ENCODE measurements at places on chromosomes 3 and 15.

DNA sequence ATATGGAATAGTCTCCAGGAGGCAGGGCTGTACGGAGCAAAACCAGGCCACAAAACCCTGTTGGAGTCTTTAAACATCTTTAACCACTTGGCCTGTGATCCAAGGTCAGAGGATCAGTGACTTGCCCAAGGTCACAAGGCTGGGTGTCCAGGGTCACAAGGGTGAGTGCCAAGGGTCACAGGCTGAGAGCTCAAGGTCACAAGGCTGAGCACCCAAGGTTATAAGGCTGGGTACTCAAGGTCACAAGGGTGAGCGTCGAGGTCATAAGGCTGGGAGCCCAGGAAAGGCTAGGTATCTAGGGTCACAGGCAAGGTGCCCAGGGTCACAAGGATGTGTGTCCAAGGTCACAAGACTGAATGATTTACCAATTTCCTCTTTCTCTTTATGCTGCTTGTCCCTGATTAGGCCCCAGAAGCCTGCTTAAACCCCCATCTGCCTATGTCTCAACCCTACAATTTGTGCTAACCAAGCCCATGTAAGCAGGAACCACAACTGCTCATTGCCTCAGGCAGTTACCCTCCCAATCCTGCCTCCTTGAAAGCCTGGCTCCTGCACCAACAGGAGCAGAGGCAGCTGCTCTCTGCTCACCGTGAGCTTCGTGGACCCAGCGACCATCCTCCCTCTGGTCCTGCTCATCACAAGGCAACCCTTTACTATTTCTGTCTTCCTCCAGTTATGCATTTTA, 51.5 kb downstream of the MGLL start:
- no peak for DNase-seq

GRCh38 chr15:39792844-39793335, 10.2 kb upstream of the FSIP1 start:
- DNase-seq, result no peak

DNA sequence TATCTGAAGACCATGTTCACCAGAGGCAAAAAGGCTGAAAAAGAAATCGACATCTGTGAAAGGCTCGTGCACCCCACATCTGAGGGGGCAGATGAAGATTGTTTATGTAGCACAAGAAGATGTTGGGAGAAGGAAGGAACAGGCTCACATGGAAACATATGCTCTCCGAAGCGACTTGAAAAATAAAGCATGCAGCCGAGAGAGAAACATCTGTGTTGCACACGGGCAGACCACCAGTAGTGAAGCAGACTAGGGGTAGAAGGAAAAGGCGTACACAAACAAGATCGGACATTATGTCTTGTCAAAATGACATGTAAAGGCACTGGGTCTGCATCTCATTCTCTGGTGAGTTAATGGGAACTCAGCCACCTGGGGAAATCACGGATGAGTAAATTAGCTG, 356.5 kb downstream of the ZIC4 start:
- DNase-seq, result no peak

DNA sequence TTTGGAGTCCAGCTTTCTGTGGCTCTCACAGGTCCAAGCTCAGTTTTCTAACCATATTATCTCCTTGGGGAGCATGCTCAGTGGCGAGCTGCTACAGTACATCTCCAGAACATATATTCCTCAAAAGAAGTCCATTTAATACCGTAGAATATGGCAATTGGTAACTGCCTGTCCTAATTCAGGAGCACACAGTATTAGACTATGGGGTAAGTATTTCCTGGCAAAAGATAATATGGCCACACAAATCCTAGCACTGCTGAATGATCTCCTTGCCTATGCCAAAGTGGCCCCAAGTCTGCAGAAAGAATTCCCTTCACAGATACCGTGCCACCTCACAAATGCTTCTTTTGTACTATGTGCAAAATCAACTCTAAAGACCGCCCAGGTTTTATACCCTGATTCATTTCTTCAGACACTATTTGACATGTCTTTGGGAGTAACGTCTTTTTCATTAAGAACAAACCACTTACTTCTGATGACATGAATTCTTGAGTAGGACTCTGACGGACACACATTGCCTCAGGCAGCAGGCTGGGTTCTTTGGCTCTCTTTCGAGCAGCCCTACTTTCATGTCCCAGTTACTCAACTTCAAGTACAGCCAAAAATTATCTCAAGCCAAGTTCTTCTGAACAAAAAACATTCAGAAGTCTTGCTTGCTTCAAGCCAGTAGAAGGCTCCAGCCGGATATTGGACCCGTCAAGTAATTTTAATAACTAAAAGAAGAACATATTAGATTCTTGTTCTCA, 368.3 kb upstream of the DCBLD2 start:
- no peak for DNase-seq

DNA sequence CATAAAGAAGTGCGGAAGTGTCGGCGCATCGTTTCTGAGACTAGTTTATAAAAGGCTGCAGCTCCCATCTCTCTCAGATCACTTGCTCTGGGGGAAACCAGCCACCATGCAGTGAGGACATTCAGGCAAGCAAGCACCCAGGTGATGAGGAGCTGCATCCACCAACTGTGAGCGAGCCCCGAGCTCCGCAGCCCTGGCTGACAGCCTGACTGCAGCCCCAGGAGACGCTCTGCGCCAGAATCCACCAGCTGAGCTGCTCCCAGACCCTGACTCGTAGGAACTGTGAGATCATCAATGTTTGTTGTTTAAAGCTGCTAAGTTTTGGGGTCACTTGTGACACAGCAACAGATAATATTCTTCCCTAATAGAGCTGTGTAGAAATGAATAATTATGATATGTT, 5.0 kb upstream of the TM2D3 start:
- no peak for DNase-seq

GRCh38 chr3:194588236-194588635, 45.0 kb downstream of the TMEM44 start:
- no peak for DNase-seq

DNA sequence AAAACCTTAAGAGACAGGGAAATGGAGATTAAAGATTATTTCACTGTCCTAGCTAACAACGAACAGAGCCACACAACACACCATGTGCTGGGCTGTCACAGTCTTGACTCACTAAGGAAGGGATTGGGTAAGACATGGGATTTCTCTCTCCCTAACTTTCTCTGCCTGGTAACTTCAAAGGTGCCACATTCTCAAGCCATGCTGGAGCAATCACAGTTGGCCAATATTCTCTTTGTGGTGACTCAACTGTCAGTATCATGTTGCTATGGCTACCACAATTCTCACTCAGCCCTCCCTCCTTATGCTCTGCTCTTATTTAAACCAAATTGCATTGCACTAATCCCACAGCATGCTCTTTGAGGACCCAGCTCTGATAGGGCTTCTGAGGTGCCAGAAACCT, 74.0 kb downstream of the OXNAD1 start:
- DNase-seq, result no peak

DNA sequence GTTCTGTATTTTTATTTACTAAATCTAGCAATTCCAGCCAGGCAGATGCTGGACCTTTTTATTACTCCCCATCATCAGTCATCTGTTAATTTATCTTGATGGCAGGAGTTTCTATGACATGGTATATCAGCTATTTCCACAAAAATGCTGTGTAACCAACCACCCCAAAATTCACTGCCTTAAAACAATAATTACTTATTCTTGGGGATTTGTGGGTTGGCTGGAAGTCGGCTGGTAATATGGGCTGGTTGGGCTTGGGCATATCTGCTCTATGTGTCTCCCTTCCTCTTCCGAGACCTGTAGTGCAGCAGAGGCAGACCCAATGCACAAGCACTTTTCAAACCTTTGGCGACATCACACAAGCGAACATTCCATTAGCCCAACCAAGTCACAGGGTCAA, 92.1 kb upstream of the UBE2E1 start:
- no peak for DNase-seq

- no peak for DNase-seq
These were observed 301.3 kb downstream of the IL20RB start for GRCh38 chr3:137259089-137259488.

GRCh38 chr3:19945969-19946831, 697 bp upstream of the RAB5A start:
- no peak for DNase-seq

DNA sequence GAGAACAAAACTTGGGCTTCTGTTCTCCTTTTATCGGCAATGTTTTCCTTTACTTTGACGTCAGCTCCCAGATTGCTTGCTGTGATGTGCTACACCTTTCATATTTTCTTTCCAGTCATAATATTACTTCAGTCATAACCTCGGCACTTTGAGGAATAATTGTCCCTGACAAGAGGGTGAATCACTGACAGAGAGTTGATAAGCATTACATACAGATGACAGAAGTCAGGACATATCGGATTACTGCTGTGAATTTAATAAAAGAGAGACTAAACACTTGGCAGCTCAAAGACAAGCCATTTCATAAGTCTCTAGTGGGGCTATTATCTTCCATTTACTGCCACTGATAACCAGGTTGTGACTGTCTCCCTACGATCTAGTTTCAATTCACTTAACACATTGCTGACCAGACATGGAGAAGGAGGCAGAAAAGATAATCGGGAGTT, 362.1 kb upstream of the ARRDC4 start:
- DNase-seq, result no peak

GRCh38 chr15:44738340-44738984, 2.1 kb downstream of the TRIM69 start:
- DNase-seq, result no peak

- no peak for DNase-seq
These were observed 37.0 kb downstream of the CLDN18 start for GRCh38 chr3:138046955-138047354.

- no peak for DNase-seq
These were observed 10.3 kb downstream of the USF3 start for GRCh38 chr3:113685956-113686721.

DNA sequence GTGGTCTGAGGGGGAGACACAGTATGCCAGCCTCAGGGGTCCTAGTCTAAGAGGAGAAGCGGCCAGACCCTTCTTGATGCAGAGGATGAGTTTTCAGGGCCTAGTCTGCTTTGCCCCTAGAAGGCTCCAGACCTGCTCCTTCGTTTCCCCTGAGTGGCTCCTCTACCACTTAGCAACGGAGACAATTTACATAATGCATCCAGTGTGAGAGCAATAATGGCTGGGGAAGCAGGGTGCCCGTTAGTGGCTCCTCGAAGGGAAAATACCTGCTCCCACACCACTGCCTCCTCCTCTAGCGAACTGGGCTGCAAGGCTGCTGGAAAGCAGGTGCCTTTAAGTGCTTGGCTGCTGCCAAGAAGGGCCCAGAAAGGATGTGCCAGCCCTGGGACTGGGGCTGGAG, 38.9 kb downstream of the CACNA2D2 start:
- DNase-seq, result no peak

DNA sequence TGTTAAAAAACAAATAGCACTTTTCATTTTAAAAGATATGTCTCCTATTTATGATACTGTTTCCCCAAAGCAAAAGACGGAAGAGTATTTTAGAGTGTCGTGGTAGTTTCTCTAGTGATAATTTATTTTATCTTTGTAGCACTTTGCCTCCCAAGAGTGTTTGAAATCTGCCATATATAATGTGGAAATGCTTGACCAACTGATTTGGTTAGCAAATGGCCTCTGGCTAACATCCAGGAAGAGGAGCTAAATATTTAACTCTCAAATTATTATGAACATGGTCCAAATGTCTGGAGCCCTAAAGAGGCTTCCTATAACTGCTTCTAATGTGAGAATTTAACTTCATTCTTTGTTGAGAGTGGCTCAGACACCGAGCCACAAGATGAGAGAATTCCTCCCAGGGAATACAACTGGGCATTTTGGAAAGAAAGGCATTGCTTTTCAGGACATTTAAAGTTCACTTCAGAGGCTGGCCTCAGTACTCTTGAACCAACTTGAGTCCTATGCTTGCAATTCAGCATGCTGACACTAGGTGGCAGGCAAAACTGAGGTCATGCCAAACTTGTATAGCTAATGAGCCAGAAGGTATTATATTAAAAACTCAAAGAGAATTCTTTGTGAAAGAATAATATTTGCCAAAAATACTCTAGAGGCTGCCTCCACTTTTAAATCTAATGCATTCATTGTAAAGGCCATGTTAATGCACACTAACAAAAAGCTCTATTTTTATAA, 104.5 kb downstream of the RARB start:
- DNase-seq, result no peak

DNA sequence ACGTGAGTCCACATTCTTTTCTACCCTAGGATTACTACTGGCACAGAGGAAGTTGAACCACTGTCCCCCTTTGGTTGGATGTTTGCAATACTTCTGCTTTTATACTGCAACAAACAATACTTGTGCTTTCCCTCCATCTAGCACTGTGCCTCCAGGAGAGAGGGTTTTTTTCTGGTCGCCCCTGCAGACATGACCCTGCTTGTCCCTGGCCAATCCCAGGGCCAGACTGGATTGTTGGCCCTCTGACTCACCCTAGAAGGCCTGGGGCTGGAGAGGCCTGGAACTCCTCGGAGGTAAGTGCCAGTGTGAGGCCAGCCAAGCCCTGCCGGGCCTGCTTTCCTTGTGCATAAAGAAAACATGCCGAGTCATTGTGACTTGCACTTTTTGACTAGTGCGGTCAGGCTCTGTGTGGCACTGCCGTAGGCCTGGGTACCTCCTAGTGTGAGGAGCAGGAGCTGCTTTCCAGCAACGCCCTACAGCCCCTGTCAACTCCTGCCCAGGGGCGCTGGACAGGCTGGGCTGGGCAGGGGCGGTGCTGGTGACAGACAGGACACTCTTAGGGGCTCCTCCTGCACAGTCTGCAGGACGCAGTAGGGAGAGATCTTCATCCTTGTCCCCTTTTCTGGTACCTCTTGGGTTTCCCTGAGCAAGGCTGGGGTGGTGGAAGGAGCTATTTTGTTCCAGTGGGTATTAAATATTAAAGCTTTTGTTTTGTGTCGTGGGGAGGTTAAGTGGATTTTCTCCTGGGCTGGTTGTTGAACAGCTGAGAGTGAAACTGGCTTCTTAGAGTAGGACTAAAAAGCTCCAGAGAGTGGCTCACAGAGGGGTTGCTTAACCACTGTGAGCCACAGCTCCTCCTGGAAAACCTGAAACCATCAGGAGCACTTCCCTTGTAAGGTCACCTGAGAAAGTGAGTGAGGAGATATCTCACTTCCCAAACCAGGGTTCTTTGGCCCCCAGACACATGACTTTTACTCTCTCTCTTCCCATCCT, 14.4 kb upstream of the TKT start:
- no peak for DNase-seq

- no peak for DNase-seq
These were observed 274.7 kb downstream of the RPLP1 start for GRCh38 chr15:69727121-69727924.

DNA sequence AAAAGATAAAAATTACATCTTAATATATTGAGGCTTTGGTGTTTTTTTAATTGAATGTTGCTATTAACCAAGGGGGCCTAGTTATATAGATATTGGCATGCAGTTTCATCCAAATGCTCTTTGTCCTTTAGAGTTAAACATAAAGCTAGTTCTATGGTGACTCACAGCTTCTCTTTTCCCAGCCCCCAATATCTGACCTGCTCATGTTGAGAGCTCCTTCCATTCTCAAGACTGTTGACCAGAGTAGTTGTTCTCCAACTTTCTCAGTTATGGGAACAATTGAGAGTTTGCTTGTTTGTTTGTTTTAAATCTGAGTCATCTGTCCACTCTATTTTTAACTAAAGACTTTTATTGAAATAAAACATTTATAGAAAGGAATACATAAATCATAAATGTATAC, 15.8 kb upstream of the RARB start:
- no peak for DNase-seq

- no peak for DNase-seq
These were observed 186.2 kb downstream of the GOLGA6L6 start for GRCh38 chr15:20355256-20355868.

Data from activated CD4-positive, alpha-beta T cell treated with anti-CD3 and anti-CD28 coated beads, Interleukin-2, amount 50 U/mL, for 24 hours (primary cell).